ENCODE measurements at places on chromosomes 16 and 17.
A peak's percentile ranks its signal among the peaks of the same experiment; 100 is the strongest.

GRCh38 chr16:68069511-68070248 lies 15.5 kb upstream of the NFATC3 start:
- DNase-seq, result no peak

DNA sequence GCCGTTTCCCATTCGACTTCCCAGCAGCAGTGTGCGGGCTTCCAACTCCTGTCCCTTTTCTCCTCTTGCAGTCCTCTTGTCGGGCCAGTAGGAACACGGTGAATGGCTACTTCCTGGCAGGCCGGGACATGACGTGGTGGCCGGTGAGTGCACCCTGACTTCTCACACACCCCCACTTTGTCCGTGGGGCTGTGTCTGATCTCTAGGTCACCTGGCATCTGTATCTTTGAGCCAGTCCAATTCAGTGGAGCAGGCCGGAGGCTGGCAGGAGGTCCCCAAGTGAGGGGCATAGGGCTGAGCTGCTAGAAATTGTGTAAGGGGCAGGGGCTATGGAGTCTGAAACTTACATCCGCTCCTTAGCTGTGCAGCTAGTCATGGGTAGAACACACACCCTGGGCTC lies 6.6 kb downstream of the SLC5A10 start:
- no peak for DNase-seq

- no peak for DNase-seq
Measured at GRCh38 chr17:60562421-60562820, 36.4 kb upstream of the APPBP2 start.

- no peak for DNase-seq
Measured at GRCh38 chr16:20610892-20611349, 34.8 kb upstream of the ACSM2B start.

DNA sequence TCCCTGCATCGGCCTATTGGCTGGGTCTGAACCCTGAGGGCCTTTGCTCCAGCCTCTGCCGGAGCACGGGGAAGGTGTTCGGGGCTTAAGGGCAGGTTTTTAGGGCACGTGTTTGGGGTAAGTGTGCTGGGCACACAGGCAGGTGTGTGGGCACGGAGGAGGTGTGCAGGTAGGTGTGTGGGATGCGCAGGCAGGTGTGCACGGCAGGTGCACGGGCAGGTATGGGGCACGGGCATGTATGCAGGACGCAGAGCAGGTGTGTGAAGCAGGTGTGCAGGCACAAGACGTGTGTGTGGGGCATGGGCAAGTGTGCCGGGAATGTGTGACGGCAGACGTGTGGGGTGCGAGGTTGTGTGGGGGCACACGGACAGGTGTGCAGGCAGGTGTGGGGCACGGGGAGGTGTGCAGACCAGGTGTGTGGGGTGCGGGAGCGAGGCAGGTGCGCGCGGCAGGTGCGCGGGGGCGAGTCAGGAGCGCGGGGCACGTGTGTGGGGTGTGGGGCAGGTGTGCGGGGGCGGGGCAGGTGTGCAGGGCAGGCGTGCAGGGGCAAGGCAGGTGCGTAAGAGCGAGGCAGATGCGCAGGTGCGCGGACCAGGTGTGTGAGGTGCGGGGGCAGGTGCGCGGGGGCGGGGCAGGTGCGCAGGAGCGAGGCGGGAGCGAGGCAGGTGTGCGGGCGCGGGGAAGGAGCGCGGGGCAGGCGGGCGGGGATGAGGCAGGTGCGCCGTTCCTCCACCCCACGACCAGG lies 28.6 kb upstream of the METRNL start:
- no peak for DNase-seq

DNA sequence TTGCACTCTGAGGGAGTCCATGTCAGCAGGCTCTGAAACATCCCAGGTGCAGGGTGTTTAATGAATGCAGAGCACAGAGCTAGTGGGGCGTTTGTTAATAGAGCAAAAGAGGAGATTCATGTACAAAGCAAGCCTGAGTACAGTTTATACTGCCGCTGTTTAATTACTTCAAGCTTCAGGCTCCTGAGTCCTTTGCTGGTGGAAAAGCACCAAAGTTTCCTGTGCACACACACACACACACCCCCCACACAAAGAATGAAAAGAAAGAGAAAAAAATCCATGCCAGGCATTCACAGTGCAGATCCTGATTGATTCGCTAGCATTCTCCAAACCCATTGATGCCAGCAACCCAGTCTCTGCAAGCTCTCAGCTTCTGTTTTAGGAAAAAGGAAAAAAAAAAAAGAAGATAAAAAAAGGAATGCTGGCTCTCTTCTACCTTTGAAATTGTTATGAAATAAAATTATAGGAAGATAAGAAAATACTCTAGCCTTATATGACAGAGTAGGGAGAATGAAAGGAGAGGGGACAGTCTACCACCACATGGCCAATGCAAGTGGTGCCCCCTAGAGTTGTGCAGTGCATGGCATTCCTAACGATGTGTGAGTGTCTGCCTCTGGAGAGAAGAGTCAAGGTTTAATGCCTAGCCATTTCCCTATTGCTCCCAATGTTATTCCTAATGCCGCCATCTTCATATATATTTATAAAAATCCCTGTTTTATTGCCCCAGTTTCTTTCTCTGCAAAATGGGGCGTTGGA lies 216.5 kb downstream of the TMEM114 start:
- no peak for DNase-seq

- DNase-seq, result no peak
Measured at GRCh38 chr17:57090560-57091185, 5.6 kb downstream of the AKAP1 start.

GRCh38 chr17:75637551-75637950 lies 4.3 kb downstream of the SMIM5 start:
- DNase-seq, result no peak

DNA sequence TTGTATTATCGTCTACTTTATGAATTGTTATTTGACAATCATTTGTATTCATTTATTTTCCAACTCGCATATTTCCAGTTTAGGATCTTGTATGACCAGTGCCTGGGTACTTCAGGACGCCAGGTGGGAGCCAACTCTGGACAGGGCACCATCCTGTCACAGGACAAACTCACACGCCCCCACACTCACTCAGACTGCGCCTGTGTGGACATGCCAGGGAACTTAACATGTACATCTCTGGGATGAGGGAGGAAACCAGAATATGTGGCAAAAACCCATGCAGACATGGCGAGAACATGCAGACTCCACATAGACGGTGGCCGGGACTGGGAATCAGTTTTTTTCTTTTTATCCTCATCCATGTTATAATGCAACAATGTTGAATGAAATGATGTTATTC lies 68.5 kb downstream of the CLEC16A start:
- no peak for DNase-seq

GRCh38 chr17:45692661-45693060 lies 91.5 kb upstream of the CRHR1 start:
- no peak for DNase-seq

- DNase-seq, result peak; percentile 42
Measured at GRCh38 chr16:391885-392335, 5.1 kb upstream of the NME4 start.

GRCh38 chr17:34926661-34927060 lies 34.6 kb downstream of the CCT6B start:
- no peak for DNase-seq

DNA sequence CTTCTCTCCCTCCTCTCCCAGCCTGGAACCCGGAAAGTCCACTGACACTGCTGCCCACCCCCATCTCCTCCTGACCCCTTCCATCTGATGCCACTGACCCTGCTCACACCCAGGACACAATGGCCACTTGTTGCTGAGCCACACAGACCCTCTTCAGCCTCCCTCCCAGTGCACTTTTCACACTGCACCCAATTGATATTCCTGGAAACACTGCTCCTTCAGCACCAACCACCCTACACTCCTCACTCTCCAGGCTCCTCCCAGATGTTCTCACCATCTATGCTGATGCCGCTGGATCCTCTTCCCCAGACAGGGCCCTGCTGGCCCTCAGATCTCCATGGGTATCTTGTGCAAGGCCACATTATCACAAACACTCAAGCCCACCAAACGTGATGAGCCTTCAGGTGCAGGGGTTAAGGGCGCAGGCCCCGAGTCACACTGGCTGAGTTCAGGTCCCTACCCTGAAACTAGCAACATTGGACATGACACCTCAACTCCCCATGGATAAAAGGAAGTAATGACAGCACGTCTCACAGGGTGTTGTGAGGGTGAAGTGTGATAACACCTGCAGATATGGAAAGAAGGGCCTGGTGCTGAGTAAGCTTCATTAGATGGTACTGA lies 238.1 kb downstream of the ZNF423 start:
- no peak for DNase-seq

GRCh38 chr17:29577001-29577370 lies 8.5 kb downstream of the TP53I13 start:
- DNase-seq, result no peak

DNA sequence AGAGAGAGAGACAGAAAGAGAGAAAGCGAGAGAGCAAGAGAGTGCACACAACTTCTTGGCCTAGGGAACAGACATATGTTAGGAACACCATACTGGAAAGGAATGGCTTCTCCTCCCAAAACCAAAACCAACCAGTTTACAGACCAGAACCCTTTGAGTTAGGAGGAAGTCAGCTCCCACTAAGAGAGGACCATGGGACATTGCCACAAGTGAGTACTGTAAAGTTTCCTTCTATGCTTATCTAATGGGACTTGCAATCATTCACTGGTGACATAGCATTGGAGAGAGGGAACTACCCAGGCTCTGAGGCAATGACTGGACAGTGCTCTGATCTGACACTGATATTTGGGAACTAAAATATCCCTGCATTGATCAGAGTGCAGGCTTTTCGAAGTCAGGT lies 32.4 kb downstream of the TBC1D3B start:
- DNase-seq, result no peak

- no peak for DNase-seq
Measured at GRCh38 chr17:1620486-1620885, 8.1 kb downstream of the SLC43A2 start.

GRCh38 chr16:11480634-11481033 lies 106.1 kb downstream of the LITAF start:
- DNase-seq, result no peak

GRCh38 chr17:18253187-18253884 lies 5.2 kb downstream of the FLII start:
- no peak for DNase-seq
